D341Med (cell line): ENCODE measurements at places on chromosomes 11 and 22.

- DNase-seq, result no peak
Measured at GRCh38 chr22:20148414-20148813, 2.4 kb downstream of the CCDC188 start.

DNA sequence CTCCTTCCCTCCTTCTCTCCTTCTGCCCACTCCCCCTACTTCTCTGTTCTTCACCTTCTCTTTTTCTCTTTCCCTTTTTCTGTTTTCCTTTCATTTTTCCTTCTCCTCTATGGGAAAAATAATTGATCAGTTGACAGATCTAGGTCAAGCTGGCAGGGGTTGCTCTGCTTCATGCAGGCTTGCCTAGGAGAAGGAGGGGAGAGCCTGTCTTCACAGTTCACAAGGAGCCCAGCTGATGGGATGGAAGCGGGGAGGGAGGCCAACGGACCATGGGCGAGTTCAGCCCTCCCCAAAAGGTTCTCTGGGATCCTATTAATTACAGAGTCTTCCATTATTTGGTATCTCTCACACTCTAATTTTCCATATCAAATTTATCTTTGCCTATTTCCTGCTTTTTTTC is 5.5 kb downstream of the NTM start:
- no peak for DNase-seq

DNA sequence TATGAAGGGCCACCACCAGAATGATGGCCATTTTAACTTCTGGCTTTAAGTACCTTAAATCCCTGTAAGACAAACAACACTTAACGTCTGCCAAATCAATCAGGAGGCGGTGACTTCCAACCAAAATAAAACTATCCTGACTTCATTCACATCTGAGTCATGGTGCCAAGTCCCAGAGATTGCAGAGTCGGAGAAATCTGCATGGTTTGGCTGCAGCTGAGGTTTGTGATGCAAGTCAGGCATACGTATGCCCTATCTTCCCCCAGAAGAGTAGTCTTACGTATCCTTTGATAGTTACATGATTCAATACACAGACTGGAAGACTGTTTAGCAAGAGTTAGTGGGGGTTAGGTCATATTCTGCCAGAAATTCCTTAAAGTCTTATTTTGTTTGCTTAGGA is 1.7 kb upstream of the GAB2 start:
- no peak for DNase-seq

DNA sequence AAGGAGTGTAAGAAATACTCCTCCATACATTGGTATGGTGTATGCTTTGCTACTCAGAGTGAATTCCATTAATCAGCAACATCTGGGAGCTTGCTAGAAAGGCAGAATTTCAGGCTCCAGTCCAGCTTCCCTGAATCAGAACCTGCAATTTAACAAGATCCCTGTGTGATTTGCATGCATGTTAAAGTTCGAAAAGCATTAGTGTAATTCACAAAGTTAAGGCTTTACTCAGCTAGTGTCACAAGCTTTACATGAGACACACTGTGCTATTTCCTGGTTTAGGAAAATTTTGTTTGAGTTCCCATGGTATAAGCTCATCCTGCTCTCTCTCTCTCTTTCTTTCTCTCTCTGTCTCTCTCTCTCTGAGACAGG is 37.0 kb upstream of the HEPHL1 start:
- no peak for DNase-seq

- DNase-seq, result no peak
Measured at GRCh38 chr11:123833095-123833494, 26.9 kb upstream of the OR6M1 start.

DNA sequence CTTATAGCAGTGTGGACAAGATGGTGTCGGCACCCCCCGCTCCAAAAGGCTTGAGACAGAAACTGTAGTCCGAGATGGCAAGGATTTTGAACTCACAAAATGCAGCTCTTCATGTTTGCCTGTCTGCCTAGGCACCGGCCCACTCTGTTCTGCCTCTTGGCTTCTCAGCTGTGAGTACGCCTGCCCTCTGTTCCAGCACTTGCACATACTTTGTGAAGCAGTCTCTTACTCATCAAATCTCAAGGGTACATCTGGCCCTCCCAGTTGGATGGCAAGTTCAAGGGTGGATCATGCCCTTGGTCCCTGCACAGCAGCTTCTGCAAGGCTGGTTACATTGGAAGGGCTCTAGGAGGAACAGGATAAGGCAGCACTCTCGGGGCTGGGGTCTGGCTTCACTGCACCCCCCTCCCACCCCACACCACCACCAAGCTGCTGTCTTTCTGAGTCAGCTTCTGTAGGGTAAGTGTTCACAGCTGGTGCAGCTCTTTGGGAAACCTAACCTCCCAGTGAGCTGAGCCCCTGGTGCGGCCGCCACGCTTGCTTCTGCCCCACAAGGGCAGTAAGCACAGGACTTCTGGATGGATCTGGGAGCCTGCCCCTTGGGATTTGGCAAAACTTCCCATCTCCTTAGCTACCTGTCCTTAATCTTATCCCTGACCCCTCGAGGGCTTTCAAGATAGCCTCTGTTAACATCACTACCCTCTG is 37.2 kb downstream of the FAM83F start:
- no peak for DNase-seq

GRCh38 chr11:48538991-48539390 is 50.4 kb downstream of the OR4A47 start:
- no peak for DNase-seq

- no peak for DNase-seq
Measured at GRCh38 chr11:8149726-8150125, 19.1 kb downstream of the RIC3 start.

GRCh38 chr11:130707217-130707616 is 209.1 kb downstream of the SNX19 start:
- no peak for DNase-seq
